ENCODE measurements at places on chromosomes 6 and 20.

DNA sequence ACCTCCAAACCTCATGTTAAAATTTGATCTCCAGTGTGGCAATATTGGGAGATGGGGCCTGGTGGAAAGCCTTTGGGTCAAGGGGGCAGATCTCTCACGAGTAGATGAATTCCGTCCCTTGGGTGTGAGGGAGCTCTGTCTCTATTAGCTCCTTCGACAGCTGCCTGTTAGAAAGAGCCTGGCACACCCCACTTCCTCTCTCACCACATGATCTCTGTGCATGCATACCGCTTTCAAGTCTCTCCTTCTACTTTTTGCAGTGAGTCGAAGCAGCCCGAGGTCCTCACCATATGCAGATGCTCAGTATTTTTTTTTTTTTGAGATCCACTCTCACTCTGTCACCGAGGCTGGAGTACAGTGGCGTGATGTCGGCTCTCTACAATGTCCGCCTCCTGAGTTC is 176.9 kb downstream of the SYNDIG1 start:
- no peak for DNase-seq

GRCh38 chr20:34980543-34981233 is 25.0 kb downstream of the MYH7B start:
- DNase-seq, result no peak

- DNase-seq, result no peak
Observed at GRCh38 chr6:154122195-154122925, 83.3 kb downstream of the OPRM1 start.

GRCh38 chr6:144283646-144284477 is 1.3 kb upstream of the UTRN start:
- DNase-seq, result no peak

GRCh38 chr20:57785720-57786119 is 75.9 kb upstream of the PMEPA1 start:
- DNase-seq, result no peak

DNA sequence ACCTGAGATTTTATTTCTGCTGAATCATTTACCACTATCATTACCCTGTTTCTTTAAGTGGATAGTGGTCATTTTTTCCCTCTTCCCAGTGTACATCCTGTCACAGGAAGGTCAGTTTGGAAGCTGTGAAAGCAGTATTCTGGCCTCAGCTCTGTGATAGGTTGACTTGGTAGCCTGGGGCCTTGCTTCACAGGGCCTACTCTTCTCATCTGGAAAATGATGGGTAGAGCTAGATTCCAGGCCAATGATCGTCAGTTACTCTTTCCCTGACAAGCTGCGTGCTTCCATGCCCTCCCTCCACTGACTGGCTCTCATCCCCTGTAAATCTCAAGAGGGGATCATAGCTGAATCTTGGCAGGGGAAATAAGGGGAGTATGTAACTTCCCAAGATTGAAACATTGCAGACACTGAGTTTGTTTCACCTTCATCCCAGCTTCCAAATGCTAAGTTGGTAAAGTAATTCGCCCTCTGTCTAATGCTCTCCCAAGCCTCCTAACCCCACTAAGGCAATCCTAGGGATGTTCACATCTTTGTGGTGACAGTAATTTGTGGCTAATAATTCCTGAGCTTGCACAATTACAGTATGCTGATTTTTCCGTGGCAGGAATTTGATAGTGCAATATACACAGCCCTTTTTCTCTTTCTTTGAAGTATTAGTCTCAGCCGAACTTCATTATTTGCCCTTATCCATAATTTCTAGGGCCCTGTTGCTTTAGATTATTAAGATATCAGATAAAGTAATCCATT is 51.2 kb downstream of the VAPB start:
- no peak for DNase-seq

- DNase-seq, result no peak
Observed at GRCh38 chr20:3312940-3313682, 74.1 kb upstream of the SLC4A11 start.

DNA sequence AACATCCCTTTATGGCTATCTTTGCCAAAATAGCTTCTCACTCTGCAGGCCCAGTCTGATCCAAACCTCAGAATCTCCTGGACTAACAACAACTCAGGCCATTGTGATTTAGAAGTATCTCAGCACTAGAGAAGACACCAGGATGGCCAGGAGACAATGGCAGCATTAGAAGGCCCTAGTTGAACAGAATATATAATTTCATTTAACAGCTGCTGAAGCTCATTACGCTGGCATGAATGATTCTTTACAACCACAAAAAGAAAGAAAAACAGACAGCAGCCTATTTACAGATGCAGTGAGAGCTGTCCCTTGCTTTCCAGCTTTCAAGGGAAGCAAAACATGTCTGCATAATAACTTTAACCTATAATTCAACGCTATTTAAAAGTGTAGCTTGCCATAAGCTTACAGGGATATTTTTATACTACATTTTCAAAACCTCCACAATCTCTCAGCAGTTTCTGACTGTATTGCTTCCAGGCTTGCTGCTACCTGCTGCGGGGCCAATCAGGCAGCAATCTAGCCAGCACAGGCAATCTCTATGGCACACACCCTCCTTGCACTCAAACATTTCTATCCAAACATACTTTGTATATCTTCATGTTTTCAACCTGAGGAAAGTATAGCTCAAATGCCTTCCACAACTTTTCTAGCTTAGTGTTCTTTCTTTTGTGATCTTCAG is 107.3 kb downstream of the OGFRL1 start:
- no peak for DNase-seq

DNA sequence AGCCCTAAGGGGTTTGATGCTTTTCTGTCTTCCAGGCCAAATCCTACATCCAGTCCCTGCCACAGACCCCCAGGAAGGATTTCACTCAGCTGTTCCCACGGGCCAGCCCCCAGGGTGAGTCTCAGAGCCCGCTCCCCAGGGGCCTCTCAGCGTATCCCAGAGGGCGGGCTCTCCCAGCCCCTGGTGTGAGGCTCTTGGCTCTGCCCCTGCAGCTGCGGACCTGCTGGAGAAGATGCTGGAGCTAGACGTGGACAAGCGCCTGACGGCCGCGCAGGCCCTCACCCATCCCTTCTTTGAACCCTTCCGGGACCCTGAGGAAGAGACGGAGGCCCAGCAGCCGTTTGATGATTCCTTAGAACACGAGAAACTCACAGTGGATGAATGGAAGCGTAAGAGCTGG is 8.4 kb downstream of the MAPK13 start:
- DNase-seq, result no peak

GRCh38 chr6:157035546-157035945 is 258.4 kb downstream of the ARID1B start:
- no peak for DNase-seq

DNA sequence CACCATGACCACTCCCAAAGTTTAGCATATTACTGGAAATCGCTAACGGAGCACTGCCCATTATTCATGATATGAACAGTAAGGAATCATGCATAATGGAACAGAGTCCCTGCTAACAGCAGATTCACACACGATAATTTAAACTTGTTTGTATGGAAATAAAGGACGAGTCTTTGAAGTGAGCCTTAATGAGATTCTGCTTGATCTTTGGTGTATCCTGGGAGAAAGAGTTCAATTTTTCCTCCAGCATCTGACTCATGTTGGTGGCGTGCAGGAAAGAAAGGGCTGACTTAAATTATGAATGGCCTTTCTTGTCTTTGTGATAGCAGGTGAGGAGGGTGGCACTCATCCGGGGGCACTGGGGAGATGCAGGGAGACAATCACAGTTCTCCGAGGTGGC is 194.6 kb downstream of the ZNF217 start:
- no peak for DNase-seq

DNA sequence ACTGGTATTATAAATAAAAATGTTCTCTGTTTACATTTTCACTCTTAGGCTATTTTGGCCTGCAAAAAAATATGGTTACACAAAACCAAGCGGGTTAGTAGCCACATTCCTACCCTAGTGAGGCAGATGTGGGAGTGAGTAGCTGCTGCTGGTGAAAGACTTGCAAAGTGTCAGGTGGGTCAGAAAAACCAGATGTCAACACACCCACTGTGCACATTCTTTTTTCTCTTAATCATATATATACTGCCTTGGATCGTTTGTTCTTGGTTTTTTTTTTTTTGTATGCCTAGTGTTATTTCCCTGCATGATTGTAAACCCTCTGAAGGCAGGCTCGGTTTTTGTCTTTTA is 68.0 kb upstream of the TFB1M start:
- DNase-seq, result no peak

- no peak for DNase-seq
Observed at GRCh38 chr6:136549300-136550044, 750 bp downstream of the MAP7 start.

DNA sequence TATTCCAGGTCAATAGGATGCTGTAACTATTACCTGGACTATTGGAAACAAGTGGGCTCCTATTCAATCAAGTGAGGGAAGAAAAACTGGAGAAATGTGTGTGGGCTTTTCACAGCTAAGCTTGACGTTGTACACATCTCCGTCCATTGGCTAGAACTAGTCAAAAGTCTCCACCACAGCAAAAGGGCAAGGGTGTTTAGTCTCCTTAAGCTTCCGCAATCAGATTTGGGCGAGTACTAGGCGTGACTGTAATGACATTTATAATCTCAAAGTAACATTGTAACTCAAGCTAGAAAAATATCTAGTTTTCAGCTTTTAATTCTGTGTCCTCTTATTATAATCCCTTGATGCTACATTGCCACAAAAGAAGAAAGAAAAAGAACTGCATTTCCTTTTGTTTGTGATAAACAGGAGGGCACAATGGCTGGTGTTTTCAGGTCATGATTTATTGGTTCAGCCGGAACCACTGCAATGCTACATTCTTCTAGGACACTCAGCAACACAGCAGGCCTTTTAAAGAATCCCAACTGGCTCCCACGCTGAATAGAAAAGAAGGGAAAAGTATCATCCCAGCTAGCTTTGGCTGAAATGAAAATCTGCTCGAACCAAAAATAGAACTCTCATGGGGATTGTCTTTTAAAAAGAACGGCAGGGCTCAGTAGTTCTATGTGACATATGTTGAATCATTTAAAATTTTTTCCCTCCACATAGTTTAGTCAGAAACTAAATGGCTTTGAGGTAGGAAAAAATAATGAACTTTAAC is 387.7 kb downstream of the BTBD3 start:
- DNase-seq, result no peak

DNA sequence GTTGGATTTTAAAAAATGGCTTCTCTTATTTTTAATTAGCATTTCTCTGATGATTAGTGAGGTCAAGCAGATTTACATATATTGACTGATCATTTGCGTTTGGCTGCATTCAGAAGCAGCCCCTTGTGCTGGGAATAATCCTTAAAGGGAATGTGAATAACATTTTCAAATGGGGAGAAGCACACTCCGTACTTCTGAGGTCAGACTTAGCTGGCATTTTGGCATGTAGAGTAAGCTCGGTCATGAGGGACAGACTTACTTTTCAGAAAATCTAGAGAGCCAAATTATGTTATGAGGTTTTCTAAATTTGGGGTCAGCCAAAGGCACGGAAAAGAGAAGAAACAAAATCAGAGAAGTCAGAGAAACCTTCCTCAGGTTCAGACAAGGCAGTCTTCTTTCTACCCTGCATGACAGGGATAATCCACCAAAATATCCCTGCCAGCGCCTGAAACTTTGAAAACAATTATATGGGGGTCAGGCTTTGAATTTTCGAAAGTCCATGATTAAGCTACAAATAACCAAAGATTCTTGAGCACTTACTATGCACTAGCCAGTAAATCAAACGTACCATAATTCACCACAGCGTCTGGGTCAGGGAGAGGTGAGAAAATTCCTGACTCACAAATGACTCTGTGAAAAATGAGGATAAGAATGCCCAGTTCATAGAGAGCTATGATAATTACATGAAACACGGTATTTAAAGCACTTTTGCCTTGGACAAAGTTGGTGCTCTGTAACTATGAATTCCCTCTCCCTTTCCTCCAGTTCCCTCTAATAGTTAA is 44.9 kb downstream of the ADAT2 start:
- no peak for DNase-seq

GRCh38 chr6:132413499-132413802 is 12.2 kb upstream of the MOXD1 start:
- DNase-seq, result no peak

DNA sequence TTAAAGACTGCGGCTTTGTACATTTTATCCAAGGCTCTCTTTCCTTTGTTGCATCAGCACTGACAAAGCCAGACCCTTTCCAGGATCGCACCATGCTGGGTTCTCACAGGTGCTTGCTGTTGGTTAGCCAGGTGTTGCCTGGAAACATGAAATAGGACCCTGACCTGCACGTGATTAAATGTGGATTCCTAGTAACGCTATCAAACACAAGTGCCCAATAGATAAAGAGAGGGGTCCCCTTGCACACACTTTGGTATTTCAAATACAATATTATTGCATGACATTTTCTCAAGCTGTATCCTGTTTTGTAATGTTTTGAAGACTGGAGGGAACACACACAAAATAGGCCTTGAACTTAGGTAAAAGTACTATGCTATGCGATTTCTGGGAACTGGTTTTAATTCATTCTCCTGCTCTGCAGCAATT is 73.3 kb downstream of the AKAP12 start:
- DNase-seq, result no peak

GRCh38 chr6:144360401-144360800 is 75.3 kb downstream of the UTRN start:
- DNase-seq, result no peak

GRCh38 chr6:167550941-167551627 is 226.2 kb downstream of the TTLL2 start:
- DNase-seq, result no peak

DNA sequence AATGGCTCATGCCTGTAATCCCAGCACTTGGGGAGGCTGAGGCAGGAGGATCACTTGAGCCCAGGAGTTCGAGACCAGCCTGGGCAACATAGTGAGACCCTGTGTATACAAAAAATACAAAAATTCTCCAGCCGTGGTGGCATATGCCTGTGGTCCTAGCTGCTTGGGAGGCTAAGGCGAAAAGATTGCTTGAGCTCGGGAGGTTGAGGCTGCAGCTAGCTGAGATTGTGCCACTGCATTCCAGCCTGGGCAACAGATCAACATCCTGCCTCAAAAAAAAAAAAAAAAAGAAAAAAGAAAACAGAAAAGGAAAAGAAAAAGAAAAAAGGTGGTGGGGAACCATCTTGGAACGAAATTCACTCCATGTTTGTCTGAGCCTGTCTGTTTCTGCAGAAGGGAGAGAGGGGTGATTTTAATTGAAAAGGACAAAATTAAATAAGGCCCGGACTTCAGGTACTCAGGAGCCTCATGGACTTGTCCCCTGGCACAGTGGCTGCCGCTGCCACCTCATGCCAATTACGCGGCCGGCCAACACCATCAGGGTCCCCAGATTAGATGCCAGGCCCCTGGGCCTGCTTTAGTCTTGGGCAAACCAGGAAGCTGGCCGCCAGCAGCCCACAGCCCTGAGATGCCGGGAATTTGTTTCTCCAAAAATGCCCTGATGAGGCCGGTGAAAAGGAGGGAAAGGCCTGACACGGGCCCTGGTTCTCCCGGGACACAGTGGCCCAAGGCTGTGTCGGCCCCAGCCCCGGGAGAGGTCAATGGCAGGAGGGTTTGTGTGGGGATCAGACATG is 37.8 kb upstream of the STX16 start:
- DNase-seq, result no peak

- DNase-seq, result no peak
Observed at GRCh38 chr6:49072146-49072545, 390.9 kb downstream of the MMUT start.

- no peak for DNase-seq
Observed at GRCh38 chr6:38987503-38987902, 61.1 kb upstream of the GLP1R start.

GRCh38 chr6:45803071-45803470 is 212.6 kb downstream of the CLIC5 start:
- DNase-seq, result no peak
